GM12892 (cell line): ENCODE measurements at places on chromosomes 7 and 10.

DNA sequence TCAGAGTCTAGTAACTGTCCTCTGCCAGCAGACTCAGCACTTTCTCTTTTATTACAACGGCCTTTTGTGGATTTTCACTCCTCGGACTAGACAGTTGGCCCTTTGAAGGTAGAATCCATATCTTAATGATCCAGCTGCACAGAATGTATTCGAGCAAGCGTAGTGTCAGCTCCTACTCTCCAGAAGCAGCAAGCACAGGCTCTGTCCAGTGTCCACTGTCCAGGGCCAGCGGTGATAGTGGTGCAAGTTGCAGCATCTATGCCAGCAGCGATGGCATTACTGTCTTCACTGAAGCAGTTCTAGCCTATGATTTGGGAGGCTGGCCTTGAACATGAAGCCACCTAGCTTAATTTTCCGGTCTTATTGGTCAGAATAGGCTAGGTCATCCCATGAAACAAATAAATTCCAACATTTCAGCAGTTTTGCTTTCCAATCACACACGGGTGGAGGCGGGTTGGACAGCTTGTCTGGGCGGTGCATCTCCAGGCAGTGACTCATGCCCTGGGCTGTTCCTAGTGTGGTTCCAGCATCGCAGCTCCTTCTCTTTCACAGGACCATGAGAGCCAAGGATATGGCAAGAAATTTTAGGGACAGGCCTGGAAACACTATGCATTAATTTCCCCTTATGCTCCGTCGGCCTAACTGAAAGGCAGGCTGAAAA, 108.6 kb upstream of the KCNMA1 start:
- no peak for DNase-seq

DNA sequence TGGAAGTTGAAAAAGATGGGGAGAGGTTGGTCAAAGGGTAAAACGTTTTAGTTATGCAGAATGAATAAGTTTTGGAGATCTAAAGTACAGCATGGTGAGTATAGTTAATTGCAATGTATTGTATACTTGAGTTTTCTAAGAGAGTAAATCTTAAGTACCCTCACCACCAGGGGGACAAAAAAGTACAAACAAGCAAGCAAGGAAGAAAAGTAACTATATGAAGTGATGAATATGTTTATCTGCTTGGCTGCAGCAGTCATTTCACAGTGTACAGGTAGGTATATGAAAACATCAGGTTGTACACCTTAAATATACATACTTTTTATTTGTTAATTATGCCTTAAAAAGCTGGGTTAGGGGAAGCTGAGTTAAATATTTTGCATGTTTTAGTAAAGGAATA, 157.3 kb downstream of the PCLO start:
- DNase-seq = no peak

- DNase-seq = no peak
Observed at GRCh38 chr7:133549633-133550032, 296.8 kb downstream of the EXOC4 start.

- no peak for DNase-seq
Observed at GRCh38 chr7:80643336-80643915, 5.0 kb downstream of the CD36 start.

- DNase-seq = no peak
Observed at GRCh38 chr7:92621026-92621540, 30.9 kb upstream of the FAM133B start.

DNA sequence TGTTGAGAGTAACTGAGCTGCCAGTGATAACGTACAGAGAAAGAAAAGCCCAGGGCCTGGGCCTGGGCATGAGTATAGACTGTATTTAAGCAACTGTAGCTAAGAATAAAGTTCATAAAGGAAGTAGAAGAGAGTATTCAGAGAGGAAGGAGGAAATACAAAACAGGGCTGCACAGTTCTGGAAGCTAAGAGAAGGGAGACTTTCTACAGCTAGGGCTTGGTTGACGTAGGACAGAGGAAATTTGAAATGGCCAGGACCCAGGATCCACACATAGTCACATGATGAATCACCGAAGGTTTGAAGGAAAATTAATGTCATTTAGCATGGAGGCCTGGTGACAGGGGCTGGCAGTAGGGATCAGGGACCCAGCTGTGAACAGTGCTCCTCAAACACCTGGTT, 66.7 kb downstream of the ARL4A start:
- DNase-seq = no peak

DNA sequence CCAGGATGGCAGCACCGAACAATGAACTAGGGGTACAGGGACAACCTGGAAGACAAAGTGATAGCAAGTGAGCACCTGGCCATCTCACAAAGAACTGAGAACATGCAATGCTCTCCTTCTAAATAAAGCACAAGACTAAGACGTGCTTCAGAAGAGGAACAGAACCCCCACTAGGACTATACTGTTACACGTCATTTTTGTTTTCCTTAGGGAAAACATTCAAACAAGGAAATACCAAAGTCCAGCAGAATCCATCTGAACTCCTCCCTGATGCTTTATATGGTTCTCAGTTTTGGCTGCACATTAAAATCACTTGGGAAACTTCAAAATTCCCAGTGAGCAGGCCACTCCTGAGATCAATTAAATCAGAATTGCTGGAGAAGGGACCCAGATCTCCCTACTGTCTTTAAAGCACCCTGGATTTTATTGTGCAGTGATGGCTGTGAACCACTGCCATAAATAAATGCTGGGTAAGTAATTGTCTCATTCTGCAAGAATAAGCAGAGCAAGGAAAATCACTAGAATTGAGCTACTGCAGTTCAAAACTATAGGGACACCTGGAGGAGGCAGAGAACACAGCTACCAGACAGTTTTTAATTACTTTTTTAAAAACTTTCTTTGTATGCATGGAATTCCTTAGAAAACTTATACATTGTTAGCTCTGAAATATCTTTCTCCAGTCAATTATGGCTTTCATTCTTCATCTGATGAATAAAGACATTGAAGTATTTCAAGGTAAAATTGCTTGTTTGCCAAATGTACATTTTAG, 866.5 kb upstream of the GHITM start:
- DNase-seq = no peak

GRCh38 chr7:91168871-91169829, 95.1 kb upstream of the FZD1 start:
- DNase-seq = no peak

DNA sequence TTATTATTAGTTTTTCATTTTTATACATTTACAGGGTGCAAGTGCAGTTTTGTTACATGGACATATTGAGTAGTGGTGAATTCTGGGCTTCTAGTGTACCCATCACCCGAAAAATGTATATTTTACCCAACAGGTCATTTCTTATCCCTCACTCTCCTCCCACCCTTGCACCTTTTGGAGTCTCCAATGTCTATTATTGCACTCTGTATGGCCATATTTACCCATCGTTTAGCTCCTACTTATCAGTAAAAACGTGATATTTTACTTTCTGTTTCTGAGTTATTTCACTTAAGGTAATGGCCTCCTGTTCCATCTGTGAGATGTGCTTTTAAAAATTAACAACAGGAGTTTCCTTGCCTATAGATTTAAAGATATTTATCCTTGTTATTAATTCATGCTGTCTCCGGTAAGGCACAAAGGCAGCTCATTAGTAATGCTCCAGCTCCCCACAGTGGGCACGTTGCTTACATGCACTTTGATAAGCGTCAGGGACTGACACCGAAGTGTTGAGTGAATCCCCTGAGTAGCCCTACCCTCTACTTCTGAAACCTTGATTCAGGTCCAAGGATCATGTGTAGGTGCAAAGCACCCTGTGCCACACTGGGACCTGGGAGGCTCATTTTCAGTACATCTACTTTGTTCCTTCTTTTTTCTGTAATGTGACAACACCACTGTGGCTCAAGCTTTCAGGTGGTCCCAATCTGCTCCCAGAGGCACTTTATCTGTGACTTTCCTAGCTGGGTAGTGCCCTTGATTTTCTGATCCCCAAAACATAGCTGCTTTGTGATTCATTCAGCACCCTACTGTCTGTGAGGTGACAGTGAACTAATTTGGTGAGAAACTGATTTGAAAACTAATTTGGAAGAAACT, 27.3 kb downstream of the HYAL4 start:
- peak; percentile 11 for DNase-seq

- DNase-seq = no peak
Observed at GRCh38 chr10:91672021-91672608, 39.2 kb upstream of the PPP1R3C start.

DNA sequence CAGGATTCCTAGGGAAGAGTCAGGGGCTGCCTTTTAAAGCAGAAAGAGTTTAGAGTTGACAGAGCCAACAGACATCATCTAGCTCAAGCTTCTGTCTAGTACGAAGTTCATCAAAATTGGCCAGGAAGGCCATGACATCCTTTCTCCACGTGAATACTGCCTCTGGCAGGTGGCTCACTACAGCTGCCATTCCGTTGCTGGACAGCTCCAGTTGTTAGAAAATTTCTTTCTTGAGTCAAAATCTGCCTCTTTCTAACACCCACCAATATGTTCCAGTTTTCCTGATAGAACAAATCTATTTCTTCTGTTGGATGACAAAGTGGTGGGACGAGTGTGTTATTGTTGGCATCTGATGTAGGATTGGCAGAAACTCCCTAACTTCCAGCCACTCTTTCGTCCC, 154.9 kb downstream of the ADRA2A start:
- DNase-seq = no peak

- DNase-seq = no peak
Observed at GRCh38 chr10:389836-390448, 254.7 kb downstream of the ZMYND11 start.

GRCh38 chr7:74404741-74405140, 49.0 kb upstream of the GTF2IRD1 start:
- DNase-seq = no peak

DNA sequence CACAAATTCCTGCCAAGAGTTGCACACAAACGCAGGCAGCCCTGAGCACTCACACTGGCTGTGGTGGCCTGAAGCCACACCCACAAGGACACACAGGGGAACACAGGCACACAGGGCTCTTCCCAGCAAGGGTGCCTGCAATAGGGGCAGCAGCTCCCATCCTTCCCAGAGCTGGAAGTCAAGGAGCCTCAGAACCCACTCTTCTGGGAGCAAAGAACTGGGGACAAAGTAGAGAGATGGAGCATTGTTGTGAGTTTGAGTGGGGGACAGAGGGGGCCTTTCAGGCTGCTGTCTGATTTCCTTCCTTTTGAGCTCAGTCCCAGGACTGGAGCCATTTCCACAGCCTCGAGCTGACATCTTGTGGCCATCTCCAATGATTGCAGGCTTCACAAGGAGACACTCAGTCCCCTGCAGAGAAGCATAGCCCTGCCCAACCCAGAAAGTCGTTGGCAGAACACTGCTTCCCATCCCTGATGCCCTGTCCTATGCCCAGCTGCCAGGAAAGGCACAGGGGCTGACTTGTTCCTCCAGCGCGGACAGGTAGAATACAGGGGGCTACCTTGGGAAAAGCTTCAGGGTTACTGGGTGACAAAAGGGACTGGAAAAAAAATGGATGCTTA, 34.4 kb upstream of the SLF2 start:
- DNase-seq = no peak

- DNase-seq = no peak
Observed at GRCh38 chr10:76922666-76923065, 714.9 kb downstream of the KCNMA1 start.

GRCh38 chr10:67573484-67573883, 122.5 kb downstream of the CTNNA3 start:
- no peak for DNase-seq

- DNase-seq = no peak
Observed at GRCh38 chr10:127883516-127883915, 9.2 kb downstream of the CLRN3 start.

DNA sequence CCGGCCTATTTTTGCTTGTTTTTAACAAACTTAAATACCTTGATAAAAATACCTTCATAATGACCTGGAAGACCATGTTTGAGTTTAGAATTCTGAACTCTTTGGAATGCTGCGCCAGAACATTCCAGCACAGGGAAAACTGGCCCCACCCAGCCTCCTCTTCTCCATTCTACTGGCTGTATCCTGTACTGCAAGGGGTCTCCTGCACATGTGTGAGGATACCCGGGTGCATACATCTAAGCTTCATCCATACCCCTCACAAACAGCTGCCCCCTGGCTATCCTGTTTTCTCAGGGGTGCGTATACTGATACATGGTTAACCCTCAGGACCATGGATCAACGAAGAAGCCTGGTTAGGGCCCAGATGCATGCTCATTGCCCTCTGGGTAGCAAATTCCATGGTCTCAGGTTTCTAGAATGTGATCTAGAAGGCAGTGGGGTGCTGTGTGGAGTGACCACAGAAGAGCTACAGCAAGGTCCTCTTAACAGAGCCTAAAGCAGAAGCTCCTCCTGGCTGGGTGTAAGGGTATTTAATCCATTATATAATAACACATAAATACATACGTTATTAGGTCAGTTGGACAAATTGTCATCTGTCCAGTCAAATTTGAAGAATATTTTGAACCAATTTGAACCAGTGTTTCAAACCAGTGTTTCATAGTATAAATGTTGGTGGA, 26.1 kb downstream of the HACD1 start:
- no peak for DNase-seq

DNA sequence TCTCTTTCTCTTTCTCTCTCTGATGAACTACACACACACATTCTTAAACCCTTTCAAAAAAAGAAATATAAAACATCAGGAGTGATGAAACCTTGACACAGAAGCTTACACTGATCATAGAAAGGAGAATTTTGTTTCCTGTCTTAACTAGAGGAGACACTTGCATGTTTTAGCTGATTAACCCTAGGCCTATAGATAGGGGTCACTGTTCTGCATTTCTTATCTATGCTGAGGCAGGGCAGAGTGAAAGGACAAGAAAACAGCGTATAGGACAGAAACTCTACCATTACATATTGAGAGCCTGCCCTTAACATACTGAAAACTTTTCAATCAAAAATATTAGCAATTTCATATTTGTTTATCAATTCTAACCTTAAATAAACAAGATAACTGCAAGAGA, 680.6 kb upstream of the MBL2 start:
- no peak for DNase-seq

DNA sequence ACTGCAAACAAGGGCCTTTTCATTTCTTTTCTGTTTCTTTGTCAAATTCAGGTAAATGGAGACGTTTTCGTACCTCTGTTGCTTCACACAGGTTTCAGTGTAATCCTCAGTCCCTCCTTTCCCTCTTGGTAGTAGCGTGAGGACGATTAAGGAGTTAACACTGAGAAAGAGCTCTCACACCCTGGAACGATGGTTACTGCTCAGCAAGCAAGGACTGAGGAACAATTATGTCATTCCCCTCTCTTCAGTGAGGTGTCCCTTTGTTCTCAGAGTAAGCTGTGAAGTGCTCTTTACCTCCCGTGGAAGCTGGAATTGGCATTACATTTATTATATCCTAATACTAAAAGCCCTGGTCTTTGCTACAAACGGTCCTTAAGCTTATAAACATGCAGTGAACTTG, 95.9 kb downstream of the FANK1 start:
- no peak for DNase-seq
